Hair follicular keratinocyte (primary cell): ENCODE measurements at places on chromosomes 16 and 17. TPM values are rescaled to one million over a fixed set of nuclear protein-coding genes. Genes with fewer than 3 reads are reported as not detected.

PRR15L gene
- not detected in 2 replicates for total RNA-seq

MT4 gene
- not detected in 2 replicates for total RNA-seq

HOXB9 gene
- not detected in 2 replicates for total RNA-seq

NTHL1 gene
- 23.2 and 40.5 TPM in 2 replicates for total RNA-seq

C17orf100 gene
- 0.23 and 0.38 TPM in 2 replicates for total RNA-seq

WFIKKN2 gene
- total RNA-seq: not detected in 2 replicates

ODAD4 gene
- 0.39 and 1.6 TPM in 2 replicates for total RNA-seq

FA2H gene
- total RNA-seq: 0.23 TPM in 1 of 2 replicates, not detected in the other

SEZ6L2 gene
- total RNA-seq: 4.6 and 16.2 TPM in 2 replicates

LHX1 gene
- not detected in 2 replicates for total RNA-seq

SPATA22 gene
- total RNA-seq: 0.76 TPM in 1 of 2 replicates, not detected in the other

FBXW10B gene
- 0.08 and 0.53 TPM in 2 replicates for total RNA-seq

VMO1 gene
- 0.31 TPM in 1 of 2 replicates, not detected in the other for total RNA-seq

ETV4 gene
- 64.7 and 70.3 TPM in 2 replicates for total RNA-seq

CSH1 gene
- total RNA-seq: 0.08 TPM in 1 of 2 replicates, not detected in the other

PPP1R1B gene
- total RNA-seq: 0.15 and 0.39 TPM in 2 replicates

C17orf113 gene
- 0.16 and 0.38 TPM in 2 replicates for total RNA-seq

CES3 gene
- total RNA-seq: 0.78 and 0.99 TPM in 2 replicates

CLDN6 gene
- 0.08 TPM in 1 of 2 replicates, not detected in the other for total RNA-seq

FOXJ1 gene
- 0.23 TPM in 1 of 2 replicates, not detected in the other for total RNA-seq

CNTNAP1 gene
- 3.2 and 4.6 TPM in 2 replicates for total RNA-seq

RNF166 gene
- 10.5 and 12.8 TPM in 2 replicates for total RNA-seq

CCL11 gene
- not detected in 2 replicates for total RNA-seq
